ENCODE measurements at places on chromosomes 7 and 10. TPM values are rescaled to one million over a fixed set of nuclear protein-coding genes. Genes with fewer than 3 reads are reported as not detected.

- H3K4me1 ChIP-seq = no peaks in the 10 kb centered on the region
- H3K4me3 ChIP-seq = no peak overlapping the region
- no peak for DNase-seq
- no peaks in the 10 kb centered on the region for H3K36me3 ChIP-seq
- H3K27me3 ChIP-seq = no peaks in the 10 kb centered on the region
Measured at GRCh38 chr10:55820071-55820470, 541.0 kb downstream of the ZWINT start.

DNA sequence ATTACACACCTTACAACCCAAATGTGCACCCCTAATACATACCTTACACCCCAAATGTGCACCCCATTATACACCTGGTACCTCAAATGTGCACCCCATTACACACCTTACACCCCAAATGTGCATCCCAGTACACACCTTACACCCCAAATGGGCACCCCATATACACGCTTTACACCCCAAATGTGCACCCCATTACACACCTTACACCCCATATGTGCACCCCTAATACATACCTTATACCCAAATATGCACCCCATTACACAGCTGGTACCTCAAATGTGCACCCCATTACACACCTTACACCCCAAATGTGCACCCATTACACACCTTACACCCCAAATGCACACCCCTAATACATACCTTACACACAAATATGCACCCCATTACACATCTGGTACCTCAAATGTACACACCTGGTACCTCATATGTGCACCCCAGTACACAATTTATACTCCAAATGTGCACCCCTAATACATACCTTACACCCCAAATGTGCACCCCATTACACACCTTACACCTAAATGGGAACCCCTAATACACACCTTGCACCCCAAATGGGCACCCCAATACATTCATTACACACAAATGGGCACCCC is 106.3 kb downstream of the KLF6 start:
- H3K36me3 ChIP-seq = no peaks in the 10 kb centered on the region
- DNase-seq = no peak
- H3K27me3 ChIP-seq = no peaks in the 10 kb centered on the region
- no peaks in the 10 kb centered on the region for H3K4me1 ChIP-seq
- H3K27ac ChIP-seq = no peak overlapping the region

DNA sequence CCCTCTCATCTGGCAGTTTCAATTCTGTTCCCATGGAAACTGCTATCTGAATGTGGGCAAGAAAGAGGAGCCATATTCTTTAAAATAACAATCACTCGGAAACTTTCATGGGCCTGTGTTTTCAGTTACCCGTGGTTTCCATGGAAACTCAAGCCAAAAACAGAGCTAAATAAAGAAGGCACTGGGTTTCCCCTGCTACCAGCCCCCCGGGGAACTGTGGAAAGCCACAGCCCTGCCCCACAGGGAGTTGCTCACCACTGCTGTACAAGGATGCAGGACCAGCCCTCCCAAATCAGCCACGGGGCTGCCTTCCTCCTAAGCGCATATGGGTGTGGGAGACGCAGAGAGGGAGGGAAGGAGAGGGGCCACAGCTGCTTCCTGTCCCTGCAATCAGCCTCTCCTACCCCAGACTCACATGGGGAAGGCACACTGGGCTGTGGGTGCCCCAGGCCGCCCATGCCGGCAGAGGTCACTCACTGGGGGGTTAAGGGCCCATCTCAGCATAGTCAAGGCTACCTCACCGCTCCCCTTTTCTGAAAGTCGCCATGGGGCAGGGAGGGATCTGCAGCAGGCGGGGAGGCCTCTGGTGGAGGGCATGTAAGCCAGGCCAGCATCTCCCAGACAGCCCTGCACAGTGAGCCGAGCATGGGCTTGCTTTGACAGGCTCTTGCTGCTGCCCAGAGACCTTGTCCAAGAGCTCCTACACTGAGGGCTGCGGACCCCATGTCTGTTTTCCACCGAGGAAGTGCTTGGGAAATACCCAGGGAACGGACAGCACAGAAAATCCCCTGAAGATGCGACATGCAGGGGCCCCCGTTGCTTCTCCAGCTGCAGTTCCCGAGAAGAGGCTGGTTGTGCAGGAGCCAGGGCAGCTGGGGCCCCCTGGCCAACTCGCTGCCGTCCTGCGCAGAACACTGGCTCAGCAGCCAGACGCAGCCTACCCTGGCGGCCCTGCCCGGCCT is 157.3 kb upstream of the PPP2R2D start:
- no peaks in the 10 kb centered on the region for H3K36me3 ChIP-seq
- H3K4me3 ChIP-seq = no peak overlapping the region
- H3K27me3 ChIP-seq = peaks cover 2% of the 10 kb centered on the region
- DNase-seq = peak; percentile 72

- no peak overlapping the region for H3K27ac ChIP-seq
- H3K4me1 ChIP-seq = peaks cover 16% of the 10 kb centered on the region
- no peaks in the 10 kb centered on the region for H3K27me3 ChIP-seq
- no peak for DNase-seq
- H3K4me3 ChIP-seq = no peak overlapping the region
- H3K36me3 ChIP-seq = peaks cover 3% of the 10 kb centered on the region
Measured at GRCh38 chr10:96988426-96988825, 156.3 kb downstream of the LCOR start.

GRCh38 chr10:986137-986825 is 2.0 kb upstream of the GTPBP4 start:
- H3K27me3 ChIP-seq = no peaks in the 10 kb centered on the region
- H3K36me3 ChIP-seq = peaks cover 2% of the 10 kb centered on the region
- peaks cover 17% of the 10 kb centered on the region for H3K4me1 ChIP-seq

DNA sequence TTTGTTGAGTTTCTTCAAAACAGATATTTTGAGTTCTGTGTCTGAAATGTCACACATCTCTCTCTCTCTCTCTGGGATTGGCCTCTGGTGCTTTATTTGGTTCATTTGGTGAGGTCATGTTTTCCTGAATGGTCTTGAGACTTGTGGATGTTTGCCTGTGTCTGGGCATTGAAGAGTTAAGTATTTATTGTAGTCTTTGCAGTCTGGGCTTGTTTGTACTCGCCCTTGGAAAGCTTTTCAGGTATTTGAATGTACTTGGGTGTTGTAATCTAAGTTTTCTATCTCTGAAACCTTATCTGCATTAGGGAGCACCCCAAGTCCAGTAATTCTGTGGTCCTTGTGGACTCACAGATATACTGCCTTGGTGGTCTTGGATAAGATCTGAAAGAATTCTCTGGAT is 106.7 kb upstream of the PRSS58 start:
- no peak overlapping the region for H3K27ac ChIP-seq
- DNase-seq = no peak
- H3K4me3 ChIP-seq = no peak overlapping the region
- H3K36me3 ChIP-seq = no peaks in the 10 kb centered on the region
- H3K4me1 ChIP-seq = no peaks in the 10 kb centered on the region
- H3K27me3 ChIP-seq = no peaks in the 10 kb centered on the region

DNA sequence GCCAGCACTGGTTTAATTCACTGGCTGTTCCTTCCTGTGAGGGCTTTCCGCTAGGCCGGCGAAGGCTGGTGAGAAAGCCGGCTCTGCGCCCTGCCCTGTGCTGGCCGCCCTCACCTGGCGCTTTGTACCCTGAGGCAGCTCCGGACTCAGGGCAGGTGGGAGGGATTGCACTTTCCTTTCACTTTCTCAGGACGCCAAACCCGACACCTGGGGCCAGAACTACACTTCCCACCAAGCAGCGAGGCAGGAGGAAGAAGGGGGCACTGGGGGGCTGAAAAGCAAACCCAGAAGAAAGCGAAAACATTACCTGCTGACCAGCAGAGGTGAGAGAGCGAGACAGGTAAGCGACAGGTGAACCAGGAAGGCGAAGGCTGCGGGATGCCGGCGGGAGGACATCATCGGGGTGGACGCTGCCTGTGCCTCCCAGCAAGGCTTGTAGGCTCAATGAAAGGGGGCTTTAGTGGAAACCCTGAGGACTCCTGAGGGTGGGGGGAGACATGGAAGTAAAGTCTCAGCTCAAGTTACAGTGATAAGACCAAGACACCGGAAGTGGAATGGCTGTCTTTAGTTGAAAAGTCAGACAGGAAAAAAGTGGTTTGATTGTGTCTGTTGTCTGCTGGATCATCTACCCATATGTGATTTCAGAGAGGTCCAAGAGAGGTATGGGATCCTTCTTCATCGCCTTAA is at the start of gene RAB19:
Gene RAB19 (plus strand): TSS at position 181 of the 687 bp plus-strand sequence. CDS start 3,589 bp downstream, outside the sequence.
- H3K36me3 ChIP-seq = no peaks in the 10 kb centered on the region
- DNase-seq = no peak
- H3K27ac ChIP-seq = no peak within 1 kb of the TSS
- H3K4me3 ChIP-seq = peak within 1 kb of the TSS; percentile 21

- no peaks in the 10 kb centered on the region for H3K36me3 ChIP-seq
- no peak overlapping the region for H3K4me3 ChIP-seq
- DNase-seq = no peak
Measured at GRCh38 chr7:1400371-1400770, 58.9 kb downstream of the MICALL2 start.

DNA sequence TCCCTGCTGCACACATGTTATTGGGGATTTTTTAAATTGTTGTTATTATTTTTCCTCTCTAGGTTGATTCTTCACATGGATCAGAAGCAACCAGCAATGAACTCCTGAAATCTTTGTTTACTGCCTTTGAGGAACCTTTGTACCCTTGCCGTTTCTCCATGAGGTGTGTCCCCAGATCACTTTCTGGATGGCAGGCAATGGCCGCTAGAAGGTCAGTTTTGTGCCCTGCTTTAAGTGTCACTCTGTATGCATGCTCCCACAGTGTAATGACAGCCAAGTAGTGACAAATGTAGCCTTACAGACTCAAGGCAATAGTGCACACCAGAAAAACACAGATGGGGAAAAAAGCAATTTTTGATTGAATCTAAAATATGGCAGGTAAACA is 47.7 kb upstream of the NRP1 start:
- no peak for DNase-seq
- H3K27me3 ChIP-seq = no peaks in the 10 kb centered on the region
- H3K4me3 ChIP-seq = no peak overlapping the region
- no peaks in the 10 kb centered on the region for H3K36me3 ChIP-seq

The C10orf67 gene
- polyA plus RNA-seq = 0.06 TPM

The CREB3L2 gene
- polyA plus RNA-seq = 38.1 TPM

The NEURL1 gene
- 16.7 TPM for polyA plus RNA-seq

The SFTPA1 gene
- not detected for polyA plus RNA-seq

The HYAL4 gene
- polyA plus RNA-seq = not detected

The C10orf53 gene
- polyA plus RNA-seq = not detected

The CALCR gene
- 8.7 TPM for polyA plus RNA-seq

The RAPGEF5 gene
- polyA plus RNA-seq = 12.2 TPM

The LRRC72 gene
- not detected for polyA plus RNA-seq

The PLAC9 gene
- 93.2 TPM for polyA plus RNA-seq

Data from muscle of leg (tissue), 16 donors.